Uterine smooth muscle cell (primary cell): ENCODE measurements at places on chromosomes 4 and X. TPM values are rescaled to one million over a fixed set of nuclear protein-coding genes. Genes with fewer than 3 reads are reported as not detected.

The NSG1 gene
- 0.44 TPM in 1 of 2 replicates, not detected in the other for total RNA-seq

The GLRA2 gene
- total RNA-seq, result not detected in 2 replicates

The HPGDS gene
- not detected in 2 replicates for total RNA-seq

The TSPAN6 gene
- total RNA-seq, result 22.0 and 39.2 TPM in 2 replicates

The SPANXA2 gene
- not detected in 2 replicates for total RNA-seq

The MAOA gene
- 4.0 and 5.5 TPM in 2 replicates for total RNA-seq

The DACH2 gene
- not detected in 2 replicates for total RNA-seq

The WAS gene
- 0.22 and 0.25 TPM in 2 replicates for total RNA-seq
